ENCODE measurements at places on chromosomes 13 and 19.

DNA sequence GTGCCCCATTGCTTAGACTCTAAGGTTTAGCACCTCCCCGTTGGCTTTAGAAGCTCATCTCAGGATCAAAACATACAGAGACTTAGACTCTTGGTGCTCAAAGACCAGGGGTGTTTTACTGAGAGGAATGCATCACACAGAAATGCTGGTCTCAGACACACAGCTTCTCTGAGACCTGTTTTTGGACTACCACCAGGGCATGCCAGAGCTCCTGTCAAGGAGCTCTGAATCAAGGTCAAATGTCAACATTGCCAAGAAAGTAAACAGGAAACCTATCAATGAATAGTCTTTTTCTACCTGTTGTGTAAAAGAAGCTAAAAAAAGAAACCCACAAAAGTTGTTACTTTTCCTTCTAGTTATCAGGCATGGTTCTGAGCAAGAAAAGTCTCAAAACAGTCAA is 149.2 kb downstream of the COL4A1 start:
- no peak for DNase-seq

GRCh38 chr13:27259831-27260230 is 8.5 kb downstream of the RPL21 start:
- DNase-seq = peak; percentile 19

DNA sequence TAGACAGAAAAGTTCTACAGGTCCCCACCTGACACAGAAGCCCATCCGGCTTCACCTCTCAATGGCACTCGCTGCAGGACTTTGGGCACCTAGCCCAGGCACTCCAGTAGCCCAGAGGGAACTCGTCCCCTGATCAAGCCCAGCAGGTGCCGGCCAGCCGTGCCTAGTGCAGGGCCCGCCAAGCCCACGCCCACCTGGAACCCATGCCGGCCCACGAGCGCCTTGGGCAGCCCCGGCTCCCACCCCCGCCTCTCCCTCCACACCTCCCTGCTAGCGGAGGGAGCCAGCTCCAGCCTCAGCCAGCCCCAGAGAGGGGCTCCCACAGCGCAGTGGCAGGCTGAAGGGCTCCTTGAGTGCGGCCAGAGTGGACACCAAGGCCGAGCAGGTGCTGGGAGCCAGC is 268.8 kb downstream of the SLITRK1 start:
- DNase-seq = no peak

DNA sequence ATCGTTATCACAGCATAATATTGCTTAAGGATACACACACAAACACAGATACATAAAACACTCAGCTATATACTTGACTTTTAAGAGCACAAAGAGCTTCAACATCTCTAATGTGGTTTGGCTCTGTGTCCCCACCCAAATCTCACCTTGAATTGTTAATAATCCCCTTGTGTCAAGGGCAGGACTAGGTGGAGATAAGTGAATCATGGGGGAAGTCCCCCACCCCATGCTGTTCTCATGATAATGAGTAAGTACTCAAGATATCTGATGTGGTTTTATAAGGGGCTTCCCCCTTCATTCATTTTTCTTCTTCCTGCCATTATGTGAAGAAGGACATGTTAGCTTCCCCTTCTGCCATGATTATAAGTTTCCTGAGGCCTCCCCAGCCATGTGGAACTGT is 481.4 kb downstream of the PCDH9 start:
- DNase-seq = peak; percentile 11

DNA sequence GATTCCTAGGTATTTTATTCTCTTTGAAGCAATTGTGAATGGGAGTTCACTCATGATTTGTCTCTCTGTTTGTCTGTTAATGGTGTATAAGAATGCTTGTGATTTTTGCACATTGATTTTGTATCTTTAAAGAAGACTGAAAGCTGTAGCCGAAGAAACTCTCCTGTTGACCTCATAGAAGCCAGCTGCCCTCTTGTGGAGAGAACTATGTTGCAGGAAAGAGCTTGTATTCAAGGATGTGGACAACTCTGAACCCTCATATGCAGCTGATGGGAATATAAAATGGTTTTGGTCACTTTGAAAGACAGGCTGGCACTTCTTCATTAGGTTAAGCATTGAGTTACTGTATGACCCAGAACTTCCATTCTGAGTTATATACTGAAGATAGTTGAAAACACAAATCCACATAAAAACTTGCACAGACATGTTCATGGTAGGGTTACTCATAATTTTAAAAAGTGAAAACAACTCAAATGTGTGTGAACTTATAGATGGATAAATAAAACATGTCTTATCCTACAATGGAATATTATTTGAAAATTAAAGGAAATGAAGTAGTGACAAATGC is 65.8 kb upstream of the SLITRK6 start:
- peak; percentile 1 for DNase-seq

GRCh38 chr19:11377237-11377636 is 2.8 kb downstream of the SWSAP1 start:
- peak; percentile 81 for DNase-seq

GRCh38 chr19:3556423-3556977 is 886 bp downstream of the MFSD12 start:
- DNase-seq = no peak

DNA sequence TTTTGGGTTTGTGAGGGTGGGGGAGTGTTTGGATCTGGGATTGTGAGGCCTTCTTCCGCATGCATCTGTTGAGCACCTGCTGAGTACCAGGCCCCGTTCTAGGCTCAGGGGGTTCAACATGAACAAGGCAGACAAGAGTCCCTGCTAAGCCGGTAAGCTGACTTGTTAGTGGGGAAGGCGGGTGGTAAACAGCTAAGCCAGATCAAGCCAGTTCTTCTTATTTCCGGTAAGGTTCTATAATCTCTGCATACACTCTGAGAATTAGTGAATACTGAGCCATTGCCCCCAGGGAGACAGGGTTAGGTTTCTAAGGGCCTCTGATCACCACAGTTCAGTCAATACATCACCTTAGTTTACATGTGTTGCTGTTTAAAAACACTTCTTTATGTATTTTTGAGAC is 9.9 kb upstream of the EHD2 start:
- no peak for DNase-seq

DNA sequence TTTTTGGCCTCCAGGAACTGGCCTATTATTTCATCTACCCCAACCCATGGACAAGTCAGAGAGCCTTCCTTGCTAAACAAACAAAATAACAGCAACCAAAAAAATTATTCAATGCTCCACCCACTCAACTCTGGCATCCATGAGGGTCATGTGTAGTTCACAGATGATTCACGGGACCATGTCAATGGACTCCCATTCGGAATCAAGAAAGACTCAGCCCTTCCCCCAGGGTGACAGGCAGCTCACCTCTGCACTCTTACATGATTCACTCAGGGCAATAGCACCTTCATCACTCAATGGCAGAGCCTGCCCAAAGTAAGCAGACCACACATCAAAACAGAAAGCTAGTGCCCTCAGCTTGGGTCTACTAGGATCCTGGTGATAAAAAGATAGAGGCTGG is 14.3 kb upstream of the SCEL start:
- DNase-seq = no peak

DNA sequence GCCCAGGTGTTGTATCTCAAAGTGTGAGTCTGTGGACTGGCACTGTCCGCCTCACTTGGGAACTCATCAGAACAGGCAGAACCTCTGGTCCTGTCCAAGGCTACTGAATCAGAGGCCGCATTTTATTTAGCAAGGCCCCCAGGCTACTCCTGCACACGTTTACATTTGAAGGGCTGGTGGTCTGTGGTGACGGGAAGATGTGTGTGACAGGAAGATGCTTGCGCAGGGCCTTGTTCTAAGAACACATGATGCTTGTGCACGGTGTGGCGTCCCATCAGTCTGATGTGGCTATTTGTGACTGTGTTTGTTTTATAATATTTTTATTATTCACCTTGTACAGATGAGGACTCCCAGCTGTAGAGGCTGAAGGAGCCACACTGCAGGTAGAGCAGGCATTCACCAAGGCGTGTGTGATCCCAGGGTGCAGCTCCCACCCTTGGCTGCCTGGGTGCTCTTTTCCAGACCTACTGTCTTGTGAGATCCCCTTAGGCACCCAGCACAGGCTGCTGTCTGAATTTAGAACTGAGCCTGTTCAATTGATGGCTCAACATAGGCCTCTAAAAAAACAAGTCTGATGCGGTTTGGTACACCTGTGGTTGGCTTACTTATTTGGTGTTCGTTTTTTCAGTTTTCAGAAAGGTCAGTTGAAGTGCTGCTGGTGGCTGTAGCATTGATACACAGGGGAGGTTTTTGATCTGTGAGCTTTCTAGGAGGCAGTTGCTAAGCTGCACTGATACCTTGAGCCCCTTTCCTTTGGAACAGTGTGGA is 3.1 kb downstream of the SLC25A15 start:
- DNase-seq = no peak

- DNase-seq = no peak
Measured at GRCh38 chr13:76229281-76229680, 593.2 kb downstream of the LMO7 start.

- no peak for DNase-seq
Measured at GRCh38 chr13:59119475-59119874, 1044.3 kb downstream of the DIAPH3 start.

DNA sequence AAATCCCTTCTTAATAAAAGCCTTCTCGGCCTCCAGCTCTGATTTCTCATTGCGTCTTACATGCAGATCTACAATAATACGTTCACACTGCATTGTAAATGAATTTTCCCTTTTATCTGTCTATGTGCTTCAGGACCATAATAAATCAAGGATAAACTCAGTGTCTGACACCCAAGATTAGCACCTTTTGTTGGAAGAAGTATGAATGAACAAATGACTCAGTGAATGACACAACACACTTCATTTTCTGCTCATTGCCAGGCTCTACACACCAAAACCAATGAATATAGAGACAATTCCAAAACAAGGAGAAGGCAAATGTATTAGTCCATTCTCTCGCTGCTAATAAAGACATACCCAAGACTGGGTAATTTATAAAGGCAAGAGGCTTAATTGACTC is 1224.4 kb downstream of the EFNB2 start:
- DNase-seq = no peak

DNA sequence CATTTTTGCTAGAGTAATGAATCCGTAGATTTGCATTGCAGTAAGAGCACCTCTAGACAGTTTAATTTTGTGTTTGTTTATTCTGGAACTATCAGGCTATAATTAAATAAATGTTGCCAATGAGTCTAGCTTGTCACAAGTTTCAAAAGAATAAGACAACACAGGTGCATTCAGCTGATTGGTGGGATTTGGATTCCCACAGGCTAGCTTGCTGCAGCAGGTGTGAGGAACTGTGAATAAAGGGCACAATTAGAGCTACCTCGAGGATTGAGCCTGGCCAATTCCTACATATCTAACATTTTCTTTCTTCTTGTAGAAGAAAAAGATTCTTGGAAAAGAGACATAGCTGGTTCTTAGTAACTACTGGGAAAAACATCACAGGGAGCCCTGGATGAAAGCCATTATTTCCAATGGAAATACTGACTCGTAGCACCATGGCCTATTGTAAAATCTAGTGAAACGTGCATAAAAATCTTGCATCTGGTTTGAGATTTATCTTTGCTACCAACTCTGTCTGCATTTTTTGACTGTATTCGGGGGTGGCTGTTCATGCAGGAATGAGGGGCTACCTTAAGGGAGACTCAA is 360.9 kb downstream of the FGF9 start:
- DNase-seq = no peak

GRCh38 chr13:33453936-33454335 is 168.4 kb upstream of the STARD13 start:
- DNase-seq = peak; percentile 35

- peak; percentile 50 for DNase-seq
Measured at GRCh38 chr19:50358483-50359327, 6.7 kb downstream of the NAPSA start.

- peak; percentile 19 for DNase-seq
Measured at GRCh38 chr13:60118696-60119400, 44.9 kb downstream of the DIAPH3 start.

GRCh38 chr19:31913103-31913661 is 432.2 kb upstream of the ZNF507 start:
- no peak for DNase-seq

- DNase-seq = peak; percentile 86
Measured at GRCh38 chr13:48400850-48401291, 12.0 kb downstream of the LPAR6 start.

DNA sequence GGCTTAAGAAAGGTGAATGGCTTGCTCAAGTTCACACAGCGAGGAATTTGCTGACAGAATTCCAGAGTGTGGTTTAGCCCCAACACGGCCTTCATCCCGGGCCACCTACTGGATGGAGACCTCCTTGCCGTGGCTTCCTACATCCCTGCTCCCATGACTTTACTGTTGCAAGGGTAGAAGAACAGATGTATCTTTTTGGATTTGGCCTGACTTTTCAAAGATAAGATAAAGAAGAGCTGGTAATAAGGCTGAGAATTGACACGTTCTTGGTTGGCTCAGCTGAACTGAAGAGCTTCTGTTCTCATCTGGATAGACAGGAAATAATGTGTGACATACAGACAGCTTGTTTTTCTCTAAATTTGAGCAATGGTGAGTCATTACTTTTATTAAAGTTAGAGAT is 113.1 kb downstream of the KLF5 start:
- DNase-seq = peak; percentile 77

DNA sequence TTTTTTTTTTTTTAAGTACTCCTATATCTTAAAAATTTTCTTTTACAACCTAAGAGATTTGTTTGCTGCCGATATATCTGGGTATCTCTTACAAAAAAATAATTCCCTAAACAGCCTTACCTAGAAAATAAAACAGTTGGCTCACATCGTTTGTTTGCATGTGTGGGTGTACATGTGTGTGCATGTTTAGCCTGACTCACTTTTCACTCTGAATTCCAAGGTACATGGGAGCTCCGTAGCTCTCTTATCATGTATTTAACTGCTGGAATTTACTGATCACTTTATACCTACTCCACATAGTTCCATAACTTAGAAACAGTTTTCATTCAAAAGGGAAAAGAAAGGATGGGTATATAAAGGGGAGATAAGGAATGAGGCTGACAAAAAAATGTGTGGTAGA is 616.5 kb downstream of the GPC6 start:
- DNase-seq = no peak

DNA sequence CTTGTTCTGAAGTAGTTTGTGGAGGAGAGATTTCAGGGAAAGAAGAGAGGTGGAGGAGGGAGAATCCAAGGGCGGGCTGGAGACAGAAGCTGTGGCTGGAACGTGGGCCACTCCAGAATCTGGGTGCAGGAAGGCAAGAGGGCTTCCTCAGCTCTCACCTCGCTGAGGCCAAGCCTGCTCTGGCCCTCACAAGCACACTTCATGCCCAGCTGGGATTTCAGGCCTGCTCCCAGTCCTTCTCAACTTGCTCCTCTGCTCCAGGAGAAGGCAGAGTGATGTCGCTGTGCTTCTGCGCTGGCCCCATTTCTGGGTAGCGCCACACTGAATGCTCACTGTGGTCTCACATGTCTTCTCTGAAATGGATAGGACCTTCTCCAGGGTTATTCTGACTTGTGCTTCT is 328.8 kb downstream of the FGF9 start:
- no peak for DNase-seq
